ENCODE measurements at places on chromosomes 4 and X.

DNA sequence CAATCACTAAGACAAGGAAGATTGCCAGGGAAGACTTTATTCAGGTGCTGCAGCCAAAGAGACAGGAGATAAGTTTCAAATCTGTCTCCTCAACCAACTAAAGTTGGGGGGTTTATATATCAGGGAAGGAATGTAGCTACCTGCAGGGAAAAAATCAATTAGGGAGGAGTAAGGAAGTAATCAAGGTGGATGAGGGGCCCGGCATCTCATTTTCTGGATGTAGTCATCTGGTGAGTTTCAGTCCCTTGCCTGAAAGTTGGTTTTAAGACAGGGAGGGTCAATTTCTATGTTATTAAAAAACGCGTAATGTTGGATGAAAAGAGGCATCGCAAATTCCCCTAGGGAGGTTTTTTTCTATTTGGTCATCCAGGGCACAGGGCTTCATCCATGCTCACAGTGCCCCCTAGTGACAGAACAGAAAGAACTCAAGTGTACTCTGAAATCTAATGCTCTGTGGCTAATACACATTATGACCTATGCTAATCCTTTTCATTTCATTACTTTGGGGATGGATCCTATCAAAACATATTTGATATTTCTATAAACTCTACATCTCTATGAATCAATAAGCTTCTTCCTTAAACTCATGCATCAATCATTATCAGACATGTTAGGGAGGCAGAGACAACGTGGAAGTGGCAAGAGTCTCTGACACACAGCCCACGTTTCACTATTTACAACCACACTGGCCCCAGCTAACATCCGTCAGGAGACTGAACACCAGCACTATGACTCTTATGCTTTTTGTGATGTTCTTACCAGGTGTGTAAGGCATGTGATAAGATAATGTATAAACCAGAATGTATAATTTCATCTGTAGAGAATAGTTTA, 1577.0 kb upstream of the TENM3 start:
- no peak overlapping the region for H3K27ac ChIP-seq
- H3K4me3 ChIP-seq = no peak overlapping the region
- no peaks in the 10 kb centered on the region for H3K36me3 ChIP-seq
- no peaks in the 10 kb centered on the region for H3K27me3 ChIP-seq

- H3K27ac ChIP-seq = no peak overlapping the region
- no peaks in the 10 kb centered on the region for H3K4me1 ChIP-seq
- no peaks in the 10 kb centered on the region for H3K36me3 ChIP-seq
- no peaks in the 10 kb centered on the region for H3K27me3 ChIP-seq
- H3K4me3 ChIP-seq = no peak overlapping the region
Measured at GRCh38 chrX:136112778-136113177, 34.6 kb upstream of the FHL1 start.

GRCh38 chr4:38857354-38858096, 908 bp upstream of the TLR6 start:
- peaks cover 2% of the 10 kb centered on the region for H3K27me3 ChIP-seq
- no peak for DNase-seq
- H3K36me3 ChIP-seq = no peaks in the 10 kb centered on the region
- no peak overlapping the region for H3K27ac ChIP-seq

DNA sequence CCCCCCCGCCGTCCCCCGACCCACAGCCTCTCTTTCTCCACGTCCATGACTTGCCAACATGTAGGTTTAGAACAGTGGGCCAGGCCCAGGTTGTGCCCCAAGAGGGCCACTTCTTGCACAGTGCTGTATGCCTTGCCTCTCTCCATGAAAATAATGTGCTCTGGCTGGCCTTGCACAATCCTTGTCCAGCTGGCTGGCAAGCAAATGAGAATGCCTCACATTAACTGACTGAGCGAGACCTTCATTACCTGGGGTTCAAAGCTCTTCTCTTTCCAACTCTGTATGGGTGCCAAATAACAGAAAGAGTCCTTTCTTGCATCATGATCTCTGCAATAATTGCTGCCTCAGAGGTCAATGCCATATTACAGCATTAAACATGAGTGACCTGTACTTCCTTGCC, 416.6 kb downstream of the FGF13 start:
- DNase-seq = no peak
- H3K27ac ChIP-seq = no peak overlapping the region
- no peaks in the 10 kb centered on the region for H3K36me3 ChIP-seq
- no peak overlapping the region for H3K4me3 ChIP-seq

DNA sequence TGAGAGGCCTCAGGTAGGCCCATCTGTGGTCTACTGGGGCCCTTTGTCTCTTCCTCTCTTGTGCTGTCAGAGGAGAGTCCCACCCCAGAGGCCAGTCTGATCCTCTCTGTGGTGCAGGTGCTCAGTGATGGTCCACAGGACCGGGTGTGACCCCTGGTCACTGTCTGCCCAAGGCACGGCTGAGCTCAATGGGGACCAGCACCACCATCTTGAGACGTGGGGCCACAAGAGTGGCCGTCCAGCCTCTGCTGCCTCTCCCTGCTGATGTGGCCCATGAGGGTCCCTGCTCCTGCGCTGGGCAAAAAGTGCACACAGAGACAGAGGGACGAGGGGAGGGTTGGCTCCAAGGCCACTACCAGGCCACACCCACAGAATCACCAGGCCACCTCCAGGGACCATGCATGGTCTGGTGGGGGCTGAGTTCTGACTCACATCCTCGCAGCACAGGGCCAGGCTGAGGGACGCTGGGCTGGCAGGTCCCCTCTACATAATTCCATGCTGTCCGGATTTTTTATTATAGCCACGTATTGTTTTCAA, 88.3 kb downstream of the FAM53A start:
- peaks cover 2% of the 10 kb centered on the region for H3K27me3 ChIP-seq
- no peak overlapping the region for H3K27ac ChIP-seq
- H3K4me3 ChIP-seq = no peak overlapping the region
- peaks cover 11% of the 10 kb centered on the region for H3K4me1 ChIP-seq

DNA sequence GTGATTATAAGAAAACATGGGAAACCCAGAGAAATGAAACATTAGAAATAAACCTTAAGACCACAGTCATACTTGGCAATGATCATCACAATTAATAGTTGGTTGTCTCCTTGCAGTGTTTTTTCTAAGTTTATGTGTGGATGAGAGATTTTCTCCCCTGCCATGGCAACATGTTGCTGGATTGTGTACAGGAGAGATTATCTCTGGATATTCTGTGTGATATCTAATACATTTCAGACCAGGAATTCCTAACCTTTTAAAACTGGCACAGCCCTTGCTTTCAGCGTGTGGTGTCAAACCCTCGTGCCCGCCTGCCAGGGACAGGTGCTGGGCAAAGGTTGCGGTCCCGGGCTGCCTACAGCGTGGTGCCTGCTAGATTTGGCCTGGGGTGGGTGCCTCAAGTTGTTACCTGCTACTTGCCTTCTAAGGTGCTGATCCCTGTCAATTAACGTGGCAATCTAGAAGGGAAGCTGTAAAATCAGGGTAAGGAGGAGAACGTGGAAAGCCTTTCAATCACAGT, 100.5 kb downstream of the TMEM131L start:
- no peak for DNase-seq
- H3K27ac ChIP-seq = no peak overlapping the region
- H3K4me1 ChIP-seq = peaks cover 28% of the 10 kb centered on the region
- H3K4me3 ChIP-seq = no peak overlapping the region
- no peaks in the 10 kb centered on the region for H3K27me3 ChIP-seq

- H3K36me3 ChIP-seq = peaks cover 15% of the 10 kb centered on the region
- no peaks in the 10 kb centered on the region for H3K27me3 ChIP-seq
- no peak for DNase-seq
- H3K4me3 ChIP-seq = no peak overlapping the region
- H3K4me1 ChIP-seq = no peaks in the 10 kb centered on the region
Measured at GRCh38 chr4:82865592-82865991, 25.4 kb downstream of the SEC31A start.

DNA sequence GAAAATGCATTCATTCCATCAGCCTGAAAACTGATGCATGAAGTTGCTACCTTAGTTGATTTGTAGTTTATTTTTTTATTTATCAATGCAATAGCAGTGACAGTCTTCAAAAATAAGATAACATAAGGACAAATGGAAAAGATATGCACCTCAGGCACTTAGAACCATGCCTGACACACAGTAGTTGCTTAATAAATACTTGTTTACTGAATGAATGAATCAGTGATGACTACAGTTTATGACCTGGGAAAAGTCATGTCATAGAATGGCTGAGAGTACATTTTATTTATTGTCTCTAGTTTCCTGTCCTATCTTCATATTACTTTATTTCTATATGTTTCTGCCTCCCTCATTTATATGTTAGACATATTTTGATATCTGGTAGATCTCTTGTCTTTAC, 171.8 kb downstream of the TLL1 start:
- H3K4me3 ChIP-seq = no peak overlapping the region
- no peak overlapping the region for H3K27ac ChIP-seq
- H3K36me3 ChIP-seq = no peaks in the 10 kb centered on the region
- H3K4me1 ChIP-seq = peaks cover 3% of the 10 kb centered on the region
- DNase-seq = no peak
- no peaks in the 10 kb centered on the region for H3K27me3 ChIP-seq

- no peak overlapping the region for H3K27ac ChIP-seq
- H3K4me1 ChIP-seq = peaks cover 5% of the 10 kb centered on the region
- no peak overlapping the region for H3K4me3 ChIP-seq
- no peaks in the 10 kb centered on the region for H3K36me3 ChIP-seq
Measured at GRCh38 chrX:22534643-22535042, 261.9 kb downstream of the CBLL2 start.

GRCh38 chr4:140049849-140050637, 103.9 kb downstream of the MAML3 start:
- peak overlapping the region; percentile 12 for H3K27ac ChIP-seq
- H3K36me3 ChIP-seq = no peaks in the 10 kb centered on the region
- H3K27me3 ChIP-seq = no peaks in the 10 kb centered on the region
- H3K4me3 ChIP-seq = peak overlapping the region; percentile 75

DNA sequence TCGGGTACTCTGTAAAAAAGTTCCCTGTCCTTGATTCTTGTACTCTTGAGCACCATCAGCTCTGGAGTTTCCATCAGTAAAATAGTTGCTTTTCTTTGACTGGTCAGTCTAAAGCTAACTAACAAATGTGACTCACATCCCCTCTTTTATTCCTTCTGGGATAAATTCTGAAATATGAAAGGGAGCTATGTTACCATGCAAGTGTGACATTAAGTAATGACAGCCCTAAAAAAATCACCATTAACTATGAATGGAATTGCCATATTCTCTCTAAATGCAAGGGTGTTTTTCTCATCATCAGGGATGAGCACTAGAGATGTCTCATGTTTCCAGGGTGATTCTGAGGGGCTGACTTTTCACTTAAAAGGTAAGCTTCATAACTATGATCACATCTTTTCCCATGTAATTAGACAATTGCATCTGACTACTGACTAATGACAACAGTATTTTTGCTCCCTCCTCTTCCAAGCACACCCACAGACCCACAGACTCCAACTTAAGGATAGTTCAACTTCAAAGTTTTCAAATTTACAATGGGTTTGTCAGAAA, 26.9 kb upstream of the RASGEF1B start:
- peaks cover 11% of the 10 kb centered on the region for H3K27me3 ChIP-seq
- H3K27ac ChIP-seq = no peak overlapping the region
- no peak for DNase-seq
- peaks cover 28% of the 10 kb centered on the region for H3K4me1 ChIP-seq
- no peaks in the 10 kb centered on the region for H3K36me3 ChIP-seq

DNA sequence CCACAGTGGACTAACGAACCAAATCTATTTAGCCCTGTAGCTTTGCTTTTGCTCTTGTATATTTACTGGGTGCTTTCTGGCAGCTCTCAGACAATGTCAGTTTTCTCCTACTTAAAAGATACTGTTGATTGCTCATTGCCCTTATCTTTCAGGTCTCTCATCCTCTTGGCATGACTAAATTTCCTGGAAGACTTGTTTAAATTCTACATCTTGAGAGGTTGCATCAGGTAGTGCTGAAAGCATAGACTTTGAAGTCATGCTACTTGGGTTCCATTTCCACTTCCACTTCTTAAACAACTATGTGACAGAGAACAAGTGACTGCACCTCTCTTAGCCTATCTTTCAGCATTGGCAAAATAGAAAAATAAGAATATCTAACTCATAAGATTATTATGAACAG, 8.4 kb downstream of the TDO2 start:
- H3K27ac ChIP-seq = no peak overlapping the region
- H3K36me3 ChIP-seq = no peaks in the 10 kb centered on the region
- H3K4me1 ChIP-seq = peaks cover 9% of the 10 kb centered on the region
- H3K4me3 ChIP-seq = no peak overlapping the region
- H3K27me3 ChIP-seq = no peaks in the 10 kb centered on the region
- no peak for DNase-seq

DNA sequence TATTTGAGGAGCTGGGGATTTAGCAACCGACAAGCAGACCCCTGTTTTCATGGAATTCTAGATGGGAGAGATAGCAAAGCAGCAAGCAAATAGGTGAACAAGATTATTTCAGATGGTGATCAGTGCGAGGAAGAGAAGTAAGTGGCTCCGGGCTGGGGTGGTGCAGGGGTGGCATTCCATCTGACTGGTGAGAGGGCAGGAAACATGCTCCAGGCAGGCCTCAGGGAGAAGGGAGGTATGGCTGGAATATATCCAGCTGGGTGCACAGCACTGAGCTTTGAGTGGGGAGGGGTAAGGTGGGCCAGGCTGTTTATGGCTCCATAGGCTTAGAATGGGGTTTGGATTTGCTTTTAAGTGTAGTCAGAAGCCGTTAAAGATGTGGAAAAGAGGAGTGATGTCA, 21.2 kb downstream of the PTTG2 start:
- DNase-seq = no peak
- H3K36me3 ChIP-seq = no peaks in the 10 kb centered on the region
- H3K4me3 ChIP-seq = no peak overlapping the region

- H3K4me1 ChIP-seq = no peaks in the 10 kb centered on the region
- no peak overlapping the region for H3K4me3 ChIP-seq
- H3K36me3 ChIP-seq = no peaks in the 10 kb centered on the region
- DNase-seq = no peak
- no peak overlapping the region for H3K27ac ChIP-seq
Measured at GRCh38 chr4:179071131-179071530, 1628.9 kb upstream of the AGA start.

DNA sequence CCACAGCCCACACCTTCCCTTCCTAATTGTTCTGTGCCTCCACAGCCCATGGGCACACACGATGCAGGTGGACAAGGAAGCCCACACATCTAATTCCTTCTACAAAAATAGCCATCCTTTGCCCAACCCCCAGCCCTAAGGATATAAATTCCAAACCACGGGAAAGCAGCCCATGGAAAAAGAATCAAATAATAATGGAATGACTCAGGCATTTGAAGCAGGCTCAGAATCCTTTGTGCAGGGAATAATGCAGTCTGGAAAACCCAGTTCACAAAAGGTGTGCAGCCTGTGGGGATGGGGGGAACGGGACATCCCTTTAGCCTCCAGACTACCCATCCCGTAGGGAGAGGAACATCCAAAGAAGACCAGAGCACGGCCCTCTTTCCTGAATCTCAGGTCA, 342.3 kb upstream of the GALNT7 start:
- no peaks in the 10 kb centered on the region for H3K27me3 ChIP-seq
- no peak for DNase-seq
- H3K4me1 ChIP-seq = peaks cover 24% of the 10 kb centered on the region
- H3K36me3 ChIP-seq = no peaks in the 10 kb centered on the region
- H3K4me3 ChIP-seq = no peak overlapping the region

All from neural crest cell (in vitro differentiated cells).